CD8-positive, alpha-beta memory T cell (primary cell): ENCODE measurements at places on chromosomes 1 and 21.

DNA sequence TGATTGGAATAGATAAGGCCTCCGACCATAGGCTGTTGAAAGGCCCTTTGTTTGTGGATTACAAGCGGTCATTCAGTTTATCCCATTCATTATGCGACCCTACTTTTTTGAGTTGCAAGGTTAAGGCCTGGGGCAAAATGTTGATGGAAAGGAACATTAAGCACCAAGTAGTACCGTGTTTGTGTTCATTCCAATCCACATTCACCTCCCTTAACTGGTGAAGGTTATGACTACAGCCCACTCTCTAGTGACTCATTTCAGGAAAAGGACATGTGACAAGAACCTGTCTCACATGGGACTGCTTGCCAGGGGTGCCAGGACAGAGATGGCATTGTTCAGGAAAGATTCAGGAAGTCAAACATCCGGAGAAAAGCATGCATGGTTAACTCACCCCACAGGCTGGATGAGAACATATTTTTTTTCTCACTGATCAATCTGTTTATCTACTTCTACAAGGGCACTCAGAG is 81.6 kb downstream of the CD58 start:
- DNase-seq = no peak

GRCh38 chr1:165633614-165634013 is 2.6 kb downstream of the MGST3 start:
- DNase-seq = no peak

- DNase-seq = no peak
Measured at GRCh38 chr1:118115567-118116295, 69.3 kb downstream of the SPAG17 start.

DNA sequence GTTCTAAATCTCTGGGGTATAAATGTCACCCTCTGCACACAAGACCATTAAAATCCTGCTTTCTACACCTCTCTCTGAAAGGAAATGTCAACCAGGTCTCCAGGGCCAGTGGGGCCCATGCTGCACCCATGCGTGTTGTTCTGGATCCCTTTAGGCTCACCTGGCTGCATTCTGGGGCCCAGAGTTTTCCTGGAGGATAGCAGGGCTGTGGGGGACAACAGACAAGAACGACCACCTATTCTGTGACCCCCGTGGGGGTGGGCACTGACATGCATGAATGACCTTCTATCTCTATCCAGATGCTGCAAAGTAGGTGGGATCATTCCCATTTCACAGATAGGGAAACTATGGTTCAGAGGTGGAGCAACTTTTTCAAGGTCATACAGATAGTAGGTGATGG is 41.6 kb downstream of the TNNT2 start:
- DNase-seq = no peak

DNA sequence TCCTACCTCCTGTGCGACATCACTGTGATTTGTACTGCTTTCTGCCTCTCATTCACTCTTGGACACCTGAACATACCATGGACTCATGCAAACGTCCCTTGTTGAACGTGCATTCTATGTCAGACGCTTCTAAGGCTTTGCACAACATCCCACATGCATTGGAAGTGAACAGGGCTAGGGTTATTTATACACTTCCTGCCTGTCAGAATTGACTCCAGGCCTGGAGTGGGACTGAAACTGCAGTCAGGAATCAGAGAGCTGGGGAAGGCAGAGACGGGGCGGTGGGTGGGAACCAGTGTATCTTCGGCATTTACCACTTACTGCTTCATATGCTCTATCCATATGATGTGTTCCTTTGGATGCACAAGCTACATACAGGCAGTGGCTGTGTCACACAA is 81.4 kb upstream of the GALNT2 start:
- no peak for DNase-seq

DNA sequence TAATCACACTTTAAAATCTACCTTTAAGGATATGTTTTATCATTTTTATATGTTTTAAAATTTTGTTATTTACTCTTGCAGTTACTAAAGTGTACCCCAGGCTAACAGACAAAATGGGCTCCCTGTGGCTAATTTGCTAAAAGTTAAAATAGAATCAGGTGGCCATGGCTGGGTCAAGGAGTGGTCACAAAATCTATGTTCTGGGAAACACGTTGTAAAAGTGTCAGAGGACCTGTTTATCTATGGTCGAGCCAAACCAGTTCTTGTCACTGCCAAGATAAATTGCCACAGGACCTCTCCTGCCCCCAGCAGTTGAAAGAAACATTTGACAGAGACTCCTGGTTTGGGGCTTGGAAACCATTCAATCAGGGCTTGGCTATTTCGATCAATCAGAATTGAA is 21.2 kb upstream of the TTLL7 start:
- no peak for DNase-seq

GRCh38 chr1:216346526-216346925 is 76.7 kb downstream of the USH2A start:
- no peak for DNase-seq

DNA sequence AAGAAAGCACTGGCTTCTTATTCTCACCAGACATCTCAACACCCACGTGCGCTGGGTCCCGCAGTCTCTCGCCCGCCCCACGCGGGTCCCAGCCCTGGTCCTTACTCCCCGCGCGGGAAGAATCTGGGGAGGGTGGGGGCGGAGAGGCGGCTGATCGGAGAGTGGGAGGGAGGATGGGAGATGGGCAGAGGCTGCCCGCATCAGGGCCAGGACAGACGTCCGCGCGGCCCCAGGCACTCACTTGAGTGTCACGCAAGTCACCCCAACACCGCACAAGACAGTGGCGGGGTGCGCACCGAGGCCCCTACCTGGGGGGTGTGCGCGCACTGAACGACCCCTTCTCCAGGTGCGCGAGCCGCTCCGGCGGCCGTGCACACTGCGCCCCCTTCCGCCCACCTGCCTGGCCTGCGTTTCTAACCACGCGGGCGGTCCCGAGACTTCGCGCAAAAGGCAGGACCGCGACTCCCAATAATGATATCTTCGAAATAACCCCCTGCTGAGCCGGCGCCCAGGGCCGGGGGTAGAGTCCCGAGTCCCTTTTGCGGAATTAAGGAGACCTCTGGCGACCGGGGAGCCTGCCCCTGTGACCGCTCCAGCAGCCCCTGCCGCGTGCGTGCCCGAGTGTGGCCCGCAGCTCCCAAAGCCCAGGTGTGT is 6.0 kb upstream of the SIM2 start:
- no peak for DNase-seq

DNA sequence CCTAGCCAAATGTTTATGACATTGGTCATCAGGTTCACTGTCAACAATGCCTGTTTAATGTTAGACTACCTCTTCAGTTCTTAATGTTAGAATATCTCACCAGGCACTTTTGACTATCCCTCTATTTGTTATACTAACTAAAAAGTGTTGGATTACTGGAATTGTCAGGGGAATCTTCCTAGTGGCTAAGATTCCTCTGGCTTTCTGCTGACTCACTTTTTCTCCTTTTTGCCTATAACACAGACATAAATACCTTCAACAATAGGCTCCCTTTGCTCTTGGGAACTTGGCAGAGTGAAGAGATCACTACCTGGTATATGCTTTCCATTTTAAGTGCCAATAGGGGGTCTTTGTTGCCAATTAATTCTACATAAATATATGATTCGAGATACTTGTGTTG is 68.5 kb downstream of the TMEM200B start:
- no peak for DNase-seq

DNA sequence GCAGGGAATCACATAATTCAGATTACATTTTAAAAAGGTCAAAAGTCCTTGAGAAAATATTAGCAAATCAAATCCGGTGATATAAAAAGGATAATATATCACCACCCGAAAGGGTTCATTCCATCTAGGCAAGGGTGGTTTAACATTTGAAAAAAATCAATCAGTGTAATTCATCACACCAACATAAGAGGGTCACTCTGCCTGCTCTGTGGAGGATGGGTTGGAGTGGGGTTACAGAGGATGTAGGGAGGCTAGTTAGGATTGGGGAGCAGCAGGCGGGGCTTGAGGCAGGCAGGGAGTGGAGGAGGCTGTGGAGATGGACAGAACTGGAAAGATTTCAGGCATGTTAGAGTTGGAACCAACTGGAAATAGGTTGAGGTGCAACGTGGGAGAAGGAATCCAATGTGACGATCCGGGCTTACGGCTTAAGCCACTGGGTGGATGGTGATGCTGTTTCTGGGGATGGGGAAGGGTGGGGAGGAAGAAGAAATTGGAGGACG is 12.5 kb downstream of the ADORA1 start:
- DNase-seq = no peak

GRCh38 chr1:205224736-205225135 is 3.0 kb upstream of the TMCC2 start:
- DNase-seq = no peak

DNA sequence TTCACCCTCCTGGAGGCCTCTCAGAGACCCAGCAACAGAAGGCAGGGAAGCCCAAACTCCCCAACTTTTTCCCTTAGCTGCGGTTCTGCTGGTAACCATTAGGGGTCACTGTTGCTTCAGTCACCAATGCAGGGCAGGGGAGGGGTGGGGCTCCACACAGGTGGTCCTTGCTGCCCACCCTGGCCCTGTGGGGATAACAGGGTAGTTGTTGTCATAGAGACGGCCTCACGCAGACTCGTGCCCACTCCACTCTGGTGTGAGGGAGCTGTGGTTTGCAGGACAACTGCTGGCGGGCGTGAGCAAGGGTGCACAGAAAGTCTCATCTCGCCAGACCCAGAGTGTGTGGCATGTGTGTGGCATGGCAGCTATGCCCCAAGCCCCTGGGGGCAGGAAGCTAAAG is 19.9 kb downstream of the INSRR start:
- DNase-seq = peak; percentile 63

GRCh38 chr1:227791425-227792143 is 23.9 kb upstream of the PRSS38 start:
- no peak for DNase-seq

DNA sequence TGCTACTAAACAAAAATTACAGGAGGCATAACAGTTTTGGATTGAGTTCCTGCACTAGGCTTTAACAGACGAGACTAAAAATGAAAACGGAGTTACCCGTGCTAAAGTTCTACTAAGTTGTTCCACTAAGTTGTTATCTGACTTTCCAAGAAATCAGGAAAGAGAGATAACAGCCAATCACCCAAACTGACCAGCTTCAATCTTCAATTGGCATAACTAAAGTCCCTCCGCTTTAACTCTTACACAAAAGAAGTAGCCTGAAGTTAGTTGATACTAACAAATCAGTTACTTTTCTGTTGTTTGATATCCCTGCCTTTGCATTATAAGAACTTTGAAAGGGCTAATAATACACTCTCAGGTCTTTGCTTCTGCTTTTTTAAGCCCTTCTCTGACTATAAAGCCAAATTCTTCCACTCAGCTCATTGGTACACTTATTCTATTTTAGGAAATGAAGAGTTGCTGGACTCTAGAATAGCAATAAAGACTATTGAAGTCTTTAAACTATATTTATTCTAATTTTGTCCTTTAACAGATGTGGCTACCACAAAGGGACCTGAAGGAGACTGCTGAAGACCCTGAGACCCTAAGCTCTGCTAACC is 61.3 kb downstream of the TESK2 start:
- no peak for DNase-seq

DNA sequence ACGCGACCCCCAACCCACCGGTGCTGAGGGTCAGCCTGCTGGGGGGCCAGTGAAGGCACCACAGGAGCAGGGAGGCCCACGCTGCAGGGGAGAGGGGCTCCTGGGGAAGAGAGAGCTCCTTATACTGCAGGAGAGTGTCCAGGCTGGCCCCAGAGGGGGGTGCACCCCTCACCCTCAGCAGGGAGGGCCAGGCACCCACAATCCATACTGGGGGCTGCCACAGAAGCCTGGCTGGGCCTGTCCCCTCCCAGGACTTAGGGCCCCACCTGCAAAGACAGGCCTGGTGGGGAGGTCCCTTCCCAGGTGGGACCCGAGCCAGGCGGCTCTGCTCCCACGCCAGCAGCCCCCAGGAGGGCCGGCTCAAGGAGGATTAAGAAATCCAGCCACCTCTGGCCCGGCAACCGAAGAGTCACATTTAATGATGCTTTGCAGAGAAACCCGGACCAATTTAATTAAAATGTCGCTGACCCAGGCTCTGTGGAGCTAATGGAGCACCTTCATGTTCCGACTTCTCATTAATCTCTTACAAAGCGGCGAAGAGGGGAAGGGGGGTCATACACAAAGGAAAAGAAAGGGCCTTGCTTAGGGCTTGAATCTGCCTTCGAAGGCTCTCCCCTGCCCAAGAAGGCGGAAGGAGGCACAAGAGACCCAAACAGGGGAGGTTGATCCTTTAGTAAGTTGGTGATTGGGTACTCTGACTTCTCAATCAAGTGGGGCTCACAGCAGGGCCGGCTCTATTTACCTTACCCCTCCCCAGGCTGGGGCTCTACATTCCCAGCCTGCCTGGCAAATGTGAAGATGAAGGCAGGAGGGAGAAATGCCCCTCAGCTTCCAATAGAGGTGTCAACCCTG is 25.0 kb downstream of the WNT9A start:
- no peak for DNase-seq

DNA sequence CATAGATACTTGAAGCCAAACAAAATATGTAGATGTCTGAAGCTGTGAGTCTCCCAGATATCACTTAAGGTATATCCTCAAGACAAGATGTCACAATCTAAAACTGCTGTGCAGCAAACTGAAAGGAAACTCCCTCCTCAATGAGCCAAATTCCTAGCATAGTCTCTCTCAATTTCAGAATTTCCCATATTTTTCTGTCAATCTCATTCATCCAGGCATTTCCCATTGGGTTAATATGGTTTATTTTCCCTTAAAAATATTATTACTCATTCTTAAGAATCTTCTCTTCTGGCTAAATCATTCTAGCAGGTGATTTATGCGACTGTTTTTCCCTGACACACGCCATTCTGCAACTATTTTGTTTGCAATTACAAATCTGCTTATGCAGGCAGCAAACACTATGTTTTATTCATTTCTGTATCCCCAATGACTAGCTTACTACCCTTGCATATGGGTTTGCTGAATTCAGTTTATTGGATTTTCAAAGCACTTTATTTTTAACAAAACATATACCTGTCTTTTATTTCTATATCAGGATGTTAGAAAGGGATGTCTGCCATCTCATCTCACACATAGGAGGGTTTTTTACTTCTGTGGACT is 69.9 kb downstream of the TNFSF4 start:
- no peak for DNase-seq

DNA sequence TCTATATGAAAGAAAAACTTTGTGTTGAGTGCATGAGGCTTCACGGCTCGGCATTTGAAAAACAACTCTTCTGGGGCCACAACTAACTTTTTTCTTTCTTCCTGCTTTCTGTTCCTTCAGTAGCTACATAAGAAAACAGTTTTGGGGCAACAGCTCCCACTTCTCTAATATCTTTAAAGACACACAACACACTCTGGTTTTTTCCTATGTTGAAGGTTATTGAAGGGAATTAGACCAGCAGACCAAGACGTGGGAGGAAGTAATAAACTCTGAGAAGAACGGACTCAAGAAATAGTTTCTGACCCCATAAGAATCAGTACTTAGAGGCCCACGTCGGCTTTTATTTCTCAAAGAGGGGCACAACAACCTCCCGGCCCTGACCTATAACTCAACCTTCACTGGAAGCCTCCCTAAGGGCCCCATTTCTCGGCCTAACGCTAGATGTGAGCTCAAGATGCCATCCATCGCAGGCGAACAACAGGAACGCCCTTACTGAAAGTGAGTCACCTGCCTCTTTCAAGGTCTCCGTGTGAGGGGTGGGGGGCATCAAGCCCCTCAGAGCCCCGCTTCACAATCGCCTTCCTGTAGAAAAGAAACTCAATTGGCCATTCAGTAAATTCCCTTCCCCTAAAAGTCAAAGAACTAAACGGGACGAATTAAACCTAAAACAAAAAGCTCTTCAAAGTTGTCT is 844 bp downstream of the ZMYM6 start:
- peak; percentile 2 for DNase-seq

- no peak for DNase-seq
Measured at GRCh38 chr1:3306583-3307291, 147.7 kb upstream of the ARHGEF16 start.
